ENCODE measurements at places on chromosomes 6 and 20.

DNA sequence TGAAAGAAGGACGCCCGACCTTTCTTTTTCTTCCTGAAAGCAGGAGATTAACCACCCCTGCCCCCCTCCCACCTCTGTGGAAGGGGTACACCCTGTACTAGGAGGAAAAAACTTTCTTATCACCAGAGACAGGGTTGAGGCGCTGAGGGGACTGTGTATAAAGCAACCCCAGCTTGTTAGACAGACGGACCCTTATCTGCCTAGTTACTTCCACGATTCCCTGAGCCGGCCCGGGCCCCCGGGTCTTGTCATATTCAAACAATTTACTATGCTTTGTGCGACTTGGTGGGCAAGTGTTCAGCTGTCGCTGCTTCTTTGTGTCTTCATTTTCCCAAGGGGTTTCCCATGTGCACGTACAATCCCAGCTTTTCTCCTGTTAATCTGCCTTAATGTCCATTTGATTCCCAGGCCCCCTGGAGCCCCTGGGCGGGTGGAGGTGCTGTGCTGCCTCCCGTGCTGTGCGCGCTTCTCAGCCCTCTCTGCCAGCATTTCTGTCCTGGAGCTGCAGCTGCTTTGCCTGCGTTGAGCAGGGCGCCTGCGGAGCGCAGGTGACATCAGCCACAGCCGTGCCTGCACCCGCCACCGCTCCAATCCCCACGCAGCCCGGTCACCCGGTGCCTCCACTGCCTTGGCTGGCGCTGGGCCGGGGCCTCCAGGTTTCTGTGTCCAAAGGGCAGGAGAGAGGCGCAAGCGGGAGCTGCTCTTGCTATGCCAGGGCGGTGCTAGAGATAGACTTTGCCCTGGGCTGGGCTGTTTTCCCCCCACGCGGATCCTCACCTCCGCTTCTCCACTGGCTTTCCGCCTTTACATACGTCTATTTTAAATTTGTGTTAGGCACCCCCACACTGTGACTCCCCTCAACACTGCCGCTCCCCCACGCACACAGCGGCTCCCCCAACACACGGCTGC lies 96.2 kb downstream of the TTLL2 start:
- no peak for DNase-seq

GRCh38 chr6:143984666-143985065 lies 23.4 kb downstream of the PLAGL1 start:
- no peak for DNase-seq

- no peak for DNase-seq
These were observed 108.9 kb upstream of the SNX9 start for GRCh38 chr6:157714153-157714490.

DNA sequence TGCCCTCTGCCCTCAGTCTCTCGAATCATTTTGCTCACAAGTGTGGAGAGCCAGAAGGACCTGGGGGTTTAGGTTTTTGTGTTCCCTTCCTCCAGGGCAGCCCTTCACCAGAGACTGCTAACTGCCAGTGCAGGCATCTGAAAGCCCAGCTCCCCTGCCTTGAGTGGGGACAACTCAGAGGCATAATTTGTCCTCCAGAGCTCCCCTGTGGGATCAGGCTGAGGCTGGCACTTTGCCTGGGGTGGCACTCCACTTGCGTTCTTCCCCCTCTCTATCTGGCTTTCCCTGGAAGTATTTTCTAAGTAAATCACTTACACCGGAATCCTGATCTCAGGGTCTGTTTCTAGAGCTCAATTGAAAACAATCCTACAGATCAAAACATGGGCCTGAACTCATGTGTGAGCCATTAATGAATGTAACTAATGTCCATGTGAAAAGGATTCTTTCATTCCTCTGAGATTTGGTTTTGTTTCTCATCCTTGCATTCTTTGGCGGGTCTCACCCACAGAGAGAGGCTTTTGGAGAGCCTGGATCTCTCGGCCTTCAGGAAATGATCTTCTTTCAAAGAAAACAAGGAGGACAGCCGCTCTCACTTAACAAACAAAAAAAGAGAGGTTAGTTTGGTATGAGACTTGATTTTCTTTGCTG lies 125.7 kb upstream of the RIPOR2 start:
- no peak for DNase-seq

DNA sequence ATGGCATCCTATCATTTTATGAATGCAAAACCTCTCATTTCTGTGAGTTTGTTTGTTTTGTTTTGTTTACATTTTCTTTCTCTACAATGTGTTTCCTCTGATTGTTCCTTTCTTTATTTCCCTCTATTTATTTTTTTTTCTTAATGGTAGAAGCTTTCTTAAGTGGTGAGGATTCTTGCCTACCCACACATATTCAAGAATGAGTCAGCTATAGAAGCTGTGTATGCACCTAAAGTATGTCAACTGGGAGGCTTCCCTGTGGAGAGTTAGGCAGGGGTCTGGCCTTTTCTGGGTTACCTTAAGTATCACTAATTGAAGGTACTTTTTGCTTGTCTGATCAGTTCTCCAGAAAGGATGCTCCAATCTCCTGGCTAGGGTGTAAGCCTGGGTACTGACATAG lies 354.0 kb downstream of the ESR1 start:
- DNase-seq = no peak

GRCh38 chr20:52313341-52313963 lies 121.9 kb upstream of the ZFP64 start:
- DNase-seq = no peak

- DNase-seq = no peak
These were observed 33.1 kb downstream of the MTHFD1L start for GRCh38 chr6:150898399-150899170.

GRCh38 chr6:36765594-36766398 lies 68.2 kb downstream of the RAB44 start:
- DNase-seq = peak; percentile 67

- DNase-seq = no peak
These were observed 9.8 kb downstream of the POPDC3 start for GRCh38 chr6:105170059-105170458.

DNA sequence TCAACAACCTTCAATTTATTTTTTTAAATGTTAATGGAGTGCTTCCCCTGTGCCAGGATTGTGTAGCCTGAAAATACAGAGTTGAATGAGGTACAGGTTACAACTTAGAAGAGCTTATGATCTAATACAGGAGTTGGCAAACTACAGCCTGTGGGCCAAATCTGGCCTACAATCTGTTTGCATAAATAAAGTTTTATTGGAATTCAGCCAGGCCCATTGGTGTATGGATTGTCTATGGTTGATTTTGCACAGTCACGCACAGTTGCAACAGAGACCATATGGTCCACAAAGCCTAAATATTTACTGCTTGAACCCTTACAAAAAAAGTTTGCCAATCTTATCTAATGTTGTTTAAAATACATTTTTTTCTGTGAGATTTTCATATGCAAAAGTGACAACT lies 177.3 kb upstream of the CCN2 start:
- DNase-seq = no peak

DNA sequence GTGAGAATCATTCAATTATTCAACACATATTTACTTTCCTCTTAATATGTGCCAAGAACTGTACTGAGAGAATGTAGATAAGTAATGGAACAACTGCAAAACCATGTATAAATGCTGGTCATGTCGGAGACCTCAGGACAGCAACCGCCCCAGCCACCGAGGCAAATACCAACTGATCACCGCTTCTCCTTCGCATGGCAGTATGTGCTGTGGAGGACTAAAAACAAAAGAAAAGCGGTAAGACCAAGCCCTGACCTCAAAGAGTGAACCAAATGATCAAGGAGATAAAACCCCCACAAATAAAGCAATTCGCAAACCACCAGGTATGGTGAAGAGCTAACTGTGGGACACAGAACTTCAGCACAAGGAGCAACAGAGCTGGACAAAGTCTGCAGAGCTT lies 104.3 kb downstream of the TRERF1 start:
- no peak for DNase-seq

DNA sequence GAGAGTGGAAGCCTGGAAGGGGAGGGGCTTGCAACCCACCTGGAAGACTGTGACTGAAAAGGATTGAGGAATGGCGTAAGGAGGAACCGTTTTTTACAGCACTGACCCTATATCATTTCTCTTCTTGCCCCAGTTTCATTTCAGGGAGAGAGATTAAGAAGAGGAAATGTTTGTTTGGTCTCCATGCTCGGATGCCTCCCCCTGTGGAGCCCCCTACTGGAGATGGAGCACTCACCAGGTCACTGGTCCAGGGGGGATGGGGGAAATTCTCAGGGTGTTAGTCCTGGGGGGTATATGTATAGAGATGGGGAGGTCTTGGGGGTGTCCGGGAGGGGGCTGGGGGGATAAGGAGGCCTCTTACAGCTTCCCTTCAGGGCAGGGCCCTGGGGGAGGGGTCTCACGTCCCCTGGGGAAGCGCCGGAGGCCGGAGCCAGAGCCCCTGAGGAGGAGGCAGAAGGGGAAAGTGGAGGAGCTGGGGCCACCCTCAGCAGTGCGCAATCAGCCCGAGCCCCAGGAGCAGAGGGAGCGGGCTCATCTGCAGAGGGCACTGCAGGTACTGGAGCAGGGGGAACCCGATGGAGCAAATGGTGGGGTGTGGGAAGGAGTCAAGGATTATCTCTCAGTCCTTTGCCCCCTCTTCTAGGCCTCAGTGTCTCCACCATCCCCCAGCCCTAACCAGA lies 3.2 kb downstream of the CUTA start:
- no peak for DNase-seq

- DNase-seq = no peak
These were observed 84.2 kb upstream of the RGS17 start for GRCh38 chr6:153215242-153215641.

GRCh38 chr6:136777651-136778050 lies 14.6 kb downstream of the MAP3K5 start:
- no peak for DNase-seq

DNA sequence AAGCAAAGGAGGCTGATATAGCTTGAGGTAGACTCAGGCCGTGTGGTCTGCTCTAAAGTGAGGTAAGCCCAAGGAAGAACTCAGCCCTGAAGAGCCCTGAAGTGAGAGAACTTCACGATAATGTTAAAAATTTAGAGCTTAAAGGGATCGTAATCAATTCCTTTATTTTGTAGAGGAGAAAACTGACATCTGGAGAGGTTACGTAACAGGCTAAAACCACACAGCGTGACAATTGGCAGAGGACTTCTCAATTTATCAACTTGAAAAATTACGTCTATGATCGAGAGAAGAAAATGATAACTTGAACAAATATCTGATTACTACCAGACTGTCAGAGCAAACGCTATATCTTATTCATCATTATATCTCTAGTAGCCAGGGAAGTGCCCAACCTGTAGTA lies 121.8 kb upstream of the FOXO3 start:
- no peak for DNase-seq

DNA sequence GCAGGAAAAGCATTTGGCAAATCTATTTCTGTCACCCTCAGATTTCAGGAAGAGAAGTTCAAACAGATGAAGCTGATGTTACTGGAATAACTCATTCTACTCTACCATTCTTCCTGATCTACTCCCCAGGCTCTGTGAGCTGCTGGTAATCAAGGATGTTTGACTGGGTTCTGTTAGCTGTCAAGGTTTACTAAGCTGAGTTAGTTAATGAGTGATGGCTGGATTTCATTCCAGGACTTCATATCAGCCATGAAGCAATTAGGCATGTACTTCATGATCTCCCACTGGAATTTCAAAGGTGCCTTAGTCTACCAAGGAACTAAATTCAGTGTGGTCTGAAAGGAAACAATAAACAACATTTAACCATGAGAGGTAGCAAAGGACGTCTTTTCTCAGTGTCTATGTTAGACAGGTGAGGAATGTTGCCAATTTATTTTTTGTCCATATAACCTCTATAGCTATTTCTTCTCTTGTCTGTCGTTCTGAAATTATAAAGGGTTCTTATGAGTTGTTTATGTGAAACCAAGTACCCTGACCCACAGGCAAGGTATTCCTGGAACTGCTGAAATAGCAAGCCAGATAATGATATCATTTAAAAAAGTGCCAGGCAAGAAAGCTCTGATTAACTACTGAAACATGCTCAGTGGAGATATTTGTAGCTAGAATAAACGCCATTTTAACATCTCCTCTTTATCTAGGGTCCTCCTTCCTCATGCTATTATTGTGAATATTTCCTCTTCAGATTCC lies 112.9 kb downstream of the BACH2 start:
- DNase-seq = no peak

GRCh38 chr6:139680819-139681218 lies 306.4 kb upstream of the CITED2 start:
- no peak for DNase-seq

DNA sequence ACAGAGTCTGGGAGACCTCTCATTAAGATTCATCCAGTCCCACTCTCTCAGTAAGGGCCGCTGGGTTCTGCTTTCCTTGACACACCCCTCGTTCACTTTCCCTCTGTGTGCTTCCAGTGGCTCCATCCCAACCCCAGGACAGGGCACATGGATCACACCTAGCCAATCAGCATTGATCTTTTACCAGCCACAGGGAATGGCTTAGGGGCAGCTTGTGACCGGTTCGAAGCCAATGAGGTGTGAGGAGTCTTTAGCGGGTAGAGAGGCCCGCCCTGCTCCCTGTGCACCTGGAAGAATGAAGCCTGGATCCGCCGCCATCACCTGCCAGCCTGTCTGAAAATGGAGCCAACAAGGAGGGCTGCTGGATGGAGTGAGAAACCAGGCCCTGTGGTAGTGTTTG lies 35.2 kb upstream of the OVOL2 start:
- no peak for DNase-seq

DNA sequence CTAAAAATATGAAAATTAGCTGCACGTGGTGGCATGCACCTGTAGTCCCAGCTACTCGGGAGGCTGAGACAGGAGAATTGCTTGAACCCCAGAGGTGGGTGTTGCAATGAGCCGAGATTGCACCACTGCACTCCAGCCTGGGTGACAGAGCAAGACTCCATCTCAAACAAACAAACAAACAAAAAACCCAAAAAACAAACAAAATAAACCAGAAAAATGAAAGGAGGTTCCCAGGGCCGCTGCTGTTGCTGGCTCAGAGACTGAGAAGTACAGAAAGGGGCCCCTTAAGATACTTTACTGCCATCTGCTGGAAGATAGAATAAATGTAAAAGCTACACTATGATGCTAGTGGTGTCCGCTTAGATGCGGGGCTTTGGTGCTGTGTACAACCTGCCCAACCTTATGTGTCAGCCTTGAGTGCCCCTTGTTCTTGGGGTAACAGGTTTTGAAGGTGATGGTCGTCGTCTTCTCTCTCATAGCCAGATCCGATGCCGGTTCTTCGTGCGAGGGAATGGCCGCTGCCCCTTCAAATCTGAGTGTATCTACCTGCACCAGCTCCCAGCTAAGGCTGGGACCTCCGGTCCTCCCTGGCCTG lies 2.8 kb upstream of the FANCE start:
- DNase-seq = no peak

GRCh38 chr20:2625062-2625461 lies 27.4 kb upstream of the NOP56 start:
- DNase-seq = no peak

GRCh38 chr6:128202169-128202765 lies 301.4 kb upstream of the THEMIS start:
- no peak for DNase-seq

DNA sequence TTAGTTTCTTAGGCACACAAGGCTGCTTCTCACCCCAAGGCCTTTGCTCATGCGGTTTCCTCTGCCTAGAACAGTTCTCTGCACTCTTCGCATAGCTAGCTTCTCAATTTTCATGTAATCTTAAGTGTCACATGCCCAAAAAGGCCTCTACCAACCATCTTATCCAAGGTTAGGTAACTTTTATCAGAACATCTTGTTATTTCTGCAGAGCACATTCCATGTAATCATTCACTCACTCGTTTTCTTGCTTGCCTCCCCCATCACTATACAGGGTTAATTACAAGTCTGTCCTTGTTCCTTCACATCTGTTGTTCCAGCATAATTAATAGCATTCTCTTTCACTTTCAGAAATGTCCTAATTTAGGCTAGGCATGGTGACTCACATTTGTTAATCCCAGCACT lies 53.8 kb downstream of the NCOA6 start:
- no peak for DNase-seq

GRCh38 chr6:80235647-80236046 lies 129.2 kb downstream of the BCKDHB start:
- no peak for DNase-seq

- no peak for DNase-seq
These were observed 394.1 kb upstream of the AGPAT4 start for GRCh38 chr6:161667957-161668356.

Measured in activated CD4-positive, CD25-positive, alpha-beta regulatory T cell (primary cell).